ENCODE measurements at places on chromosomes 4 and X.

GRCh38 chr4:163568843-163569242, 74.4 kb downstream of the TMA16 start:
- no peak for DNase-seq

GRCh38 chrX:107562482-107562881, 65.8 kb upstream of the PRPS1 start:
- no peak for DNase-seq

DNA sequence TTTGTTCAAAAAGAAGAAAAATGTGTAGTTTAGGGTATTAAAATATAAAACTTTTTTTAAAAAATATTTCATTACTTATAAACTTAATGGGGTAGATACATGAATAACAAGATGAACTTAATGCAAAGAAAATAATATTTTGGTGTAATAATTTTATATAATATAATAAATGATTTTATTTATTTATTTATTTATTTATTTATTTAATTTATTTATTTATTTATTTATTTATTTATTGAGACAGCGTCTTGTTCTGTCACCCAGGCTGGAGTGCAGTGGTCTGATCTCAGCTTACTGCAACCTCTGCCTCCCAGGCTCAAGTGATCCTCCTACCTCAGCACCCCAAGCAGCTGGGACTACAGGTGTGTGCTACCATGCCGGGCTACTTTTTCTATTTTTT, 20.8 kb upstream of the TEX13C start:
- no peak for DNase-seq

- DNase-seq: no peak
These were observed 585.8 kb upstream of the FAT1 start for GRCh38 chr4:187309456-187309855.

DNA sequence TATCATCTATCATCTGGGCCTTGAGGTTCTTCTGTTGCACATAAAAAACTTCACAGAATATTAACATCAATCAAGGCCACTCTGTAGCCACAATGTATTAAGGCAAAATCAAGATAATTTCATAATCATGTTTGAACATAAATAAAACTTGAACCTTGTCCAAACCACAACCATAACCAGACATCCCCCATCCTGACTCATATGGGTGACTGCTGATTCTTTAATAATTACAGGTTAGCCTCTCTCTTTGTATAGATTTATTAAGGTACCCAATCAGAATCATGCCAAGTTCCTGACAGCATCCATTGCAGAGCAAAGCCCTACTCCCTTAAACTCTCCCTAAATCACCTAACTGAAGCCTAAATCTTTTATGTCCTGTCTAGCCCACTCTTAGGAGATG, 16.7 kb upstream of the AREG start:
- DNase-seq: no peak

- DNase-seq: no peak
These were observed 217.4 kb downstream of the GPAT3 start for GRCh38 chr4:83753260-83753659.

GRCh38 chr4:55348466-55348865, 2.4 kb downstream of the SRD5A3 start:
- no peak for DNase-seq

- no peak for DNase-seq
These were observed 42.9 kb downstream of the SCD5 start for GRCh38 chr4:82755650-82756049.

- no peak for DNase-seq
These were observed 110.0 kb upstream of the EDNRA start for GRCh38 chr4:147370881-147371280.

GRCh38 chrX:120419463-120419862, 49.6 kb downstream of the LAMP2 start:
- no peak for DNase-seq

GRCh38 chr4:113316879-113317278, 267.4 kb downstream of the ANK2 start:
- DNase-seq: no peak

DNA sequence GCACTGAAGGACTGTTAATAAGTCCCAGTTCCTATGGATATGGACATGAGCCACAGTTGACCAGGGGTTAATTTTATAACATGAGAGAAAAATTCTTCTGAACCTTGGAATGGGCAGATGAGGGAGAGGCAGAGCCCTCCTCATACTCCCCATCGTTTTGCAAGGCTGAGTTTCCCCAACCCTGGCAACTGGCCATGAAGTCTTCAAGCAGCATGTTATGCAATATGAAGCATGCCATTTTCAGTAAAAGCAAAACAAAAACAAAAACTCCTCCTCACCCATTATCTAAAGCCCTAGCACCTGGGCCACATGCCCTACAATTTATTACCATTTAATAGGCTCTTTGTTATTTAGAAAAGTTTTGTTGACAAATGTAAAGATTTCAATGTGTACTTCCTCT, 64.5 kb downstream of the GPC4 start:
- no peak for DNase-seq

DNA sequence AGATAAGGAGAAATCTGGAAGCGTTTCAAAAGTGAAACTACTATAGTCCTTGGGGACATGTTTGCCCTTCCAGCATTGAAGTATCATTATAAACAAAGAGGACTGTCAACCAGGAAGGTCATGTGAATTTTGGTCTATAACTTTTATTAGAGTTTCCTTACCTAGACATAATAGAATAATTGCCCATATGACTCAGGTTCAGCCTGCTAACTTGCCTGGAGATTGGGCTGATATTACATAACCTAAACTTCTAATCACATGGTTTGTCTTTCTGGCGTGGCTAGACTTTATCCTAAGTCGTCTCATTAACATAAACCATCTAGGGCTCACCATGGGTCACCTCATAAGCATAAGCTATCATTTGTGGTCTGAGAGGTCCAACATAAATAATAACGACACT, 775.9 kb downstream of the CENPC start:
- DNase-seq: no peak

- DNase-seq: no peak
These were observed 90.0 kb upstream of the GRPR start for GRCh38 chrX:16033331-16033730.

- no peak for DNase-seq
These were observed 46.6 kb upstream of the DHX15 start for GRCh38 chr4:24630937-24631336.

GRCh38 chrX:155333544-155334100, 792 bp downstream of the CLIC2 start:
- no peak for DNase-seq

DNA sequence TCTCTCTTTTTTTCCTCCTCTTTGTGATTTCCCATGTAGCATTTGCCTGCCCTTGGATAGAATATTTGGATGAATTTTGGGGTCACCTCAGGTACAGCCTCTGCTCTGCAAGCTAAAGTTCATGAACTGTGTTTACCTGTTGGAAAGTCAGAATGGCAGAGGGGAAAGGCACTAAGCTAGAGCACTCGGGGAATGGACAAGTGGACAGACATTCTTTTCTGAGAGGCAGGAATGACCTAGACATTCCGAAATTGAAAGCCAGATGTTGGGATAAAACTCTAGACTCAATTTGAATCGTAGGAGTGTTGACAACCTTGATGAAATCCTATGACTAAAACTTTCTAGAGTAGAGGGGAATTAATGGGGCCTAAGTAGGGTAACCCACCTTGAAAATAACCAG, 56.1 kb downstream of the LUZP4 start:
- DNase-seq: no peak

DNA sequence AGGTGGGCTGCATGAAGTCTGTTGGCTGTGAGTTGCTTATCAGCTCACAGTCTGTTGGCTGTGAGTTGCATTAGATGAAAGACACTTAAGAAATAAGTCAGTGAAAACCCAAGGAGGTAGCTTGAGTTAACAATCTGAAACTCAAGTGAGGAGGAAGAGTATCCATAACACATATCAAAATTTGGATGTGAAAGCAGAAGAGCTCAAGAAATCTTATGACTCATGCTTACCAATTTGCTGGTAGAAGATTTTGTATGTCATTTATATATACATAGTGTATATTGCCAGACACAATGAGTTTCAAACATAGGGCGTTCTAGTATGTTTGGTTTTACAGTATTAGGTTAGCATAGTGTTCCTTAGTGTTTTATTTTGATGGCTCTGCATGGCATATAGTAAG, 107.4 kb downstream of the DDIT4L start:
- DNase-seq: no peak

DNA sequence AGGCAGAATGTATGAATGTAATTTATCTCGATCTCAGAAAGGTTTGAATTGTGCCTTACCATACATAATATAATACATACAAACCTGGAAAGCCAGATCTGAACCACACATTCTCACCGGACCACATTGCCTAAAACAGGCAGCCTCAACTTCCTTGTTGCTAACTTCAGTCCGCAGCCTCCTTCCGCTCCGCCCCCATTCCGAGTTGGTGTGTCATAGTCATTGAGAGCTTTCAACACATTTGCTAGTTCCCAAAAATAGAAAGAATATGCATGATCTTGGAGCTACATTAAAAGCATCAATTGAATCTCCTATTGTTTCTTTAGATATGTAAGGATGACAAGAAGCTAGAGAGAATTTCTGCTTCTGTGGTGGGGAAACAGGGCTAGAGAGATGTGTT, 127.2 kb downstream of the ARHGEF9 start:
- DNase-seq: no peak

DNA sequence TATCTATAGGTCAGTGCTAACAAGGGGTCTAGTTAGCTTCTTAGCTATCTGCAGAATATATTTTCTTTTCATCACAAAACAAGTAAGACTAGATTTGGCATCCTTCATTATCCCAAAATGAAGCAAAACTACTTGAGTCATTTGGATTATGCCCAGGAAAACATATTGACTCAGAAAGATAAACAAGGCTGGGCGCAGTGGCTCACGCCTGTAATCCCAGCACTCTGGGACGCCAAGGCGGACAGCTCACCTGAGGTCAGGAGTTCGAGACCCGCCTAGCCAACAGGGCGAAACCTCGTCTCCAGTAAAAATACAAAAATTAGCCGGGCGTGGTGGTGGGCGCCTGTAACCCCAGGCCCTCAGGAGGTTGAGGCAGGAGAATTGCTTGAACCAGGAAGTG, 18.0 kb upstream of the MND1 start:
- DNase-seq: no peak

- no peak for DNase-seq
These were observed 17.5 kb downstream of the CXCL13 start for GRCh38 chr4:77623091-77623490.

DNA sequence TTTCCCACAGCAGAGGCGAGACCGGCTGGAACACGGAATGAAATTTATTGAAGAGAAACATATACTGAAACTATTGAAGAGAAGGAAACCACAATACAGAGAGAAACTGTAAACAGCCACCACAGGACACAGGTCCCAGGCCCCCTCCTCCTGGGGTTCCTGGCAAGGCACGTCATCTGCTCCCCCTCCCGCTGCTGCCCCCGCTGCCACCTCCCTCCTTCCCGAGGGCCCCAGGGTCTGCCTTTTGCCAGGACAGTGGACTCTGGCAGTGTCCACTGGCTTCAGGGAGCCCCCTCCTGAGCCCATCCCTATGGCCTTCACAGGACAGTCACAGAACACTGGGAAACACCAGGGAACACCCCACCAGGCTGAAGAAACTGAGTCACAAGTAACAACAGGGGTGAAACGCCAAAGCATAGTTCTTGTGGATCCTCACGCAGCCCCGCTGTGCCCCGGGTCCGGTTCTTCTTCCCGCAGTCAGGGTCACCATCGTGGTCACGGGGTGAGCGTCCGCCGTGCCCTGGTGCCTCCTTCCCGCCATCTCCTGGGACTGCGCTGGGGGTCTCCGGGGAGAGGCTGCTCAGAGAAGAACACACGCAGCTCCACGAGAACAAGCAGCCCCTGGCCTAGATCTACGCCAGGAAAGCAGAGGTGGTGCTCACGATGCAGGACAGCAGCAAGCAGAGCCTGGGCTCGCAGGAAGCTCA, 5.4 kb downstream of the PNMA6E start:
- no peak for DNase-seq

DNA sequence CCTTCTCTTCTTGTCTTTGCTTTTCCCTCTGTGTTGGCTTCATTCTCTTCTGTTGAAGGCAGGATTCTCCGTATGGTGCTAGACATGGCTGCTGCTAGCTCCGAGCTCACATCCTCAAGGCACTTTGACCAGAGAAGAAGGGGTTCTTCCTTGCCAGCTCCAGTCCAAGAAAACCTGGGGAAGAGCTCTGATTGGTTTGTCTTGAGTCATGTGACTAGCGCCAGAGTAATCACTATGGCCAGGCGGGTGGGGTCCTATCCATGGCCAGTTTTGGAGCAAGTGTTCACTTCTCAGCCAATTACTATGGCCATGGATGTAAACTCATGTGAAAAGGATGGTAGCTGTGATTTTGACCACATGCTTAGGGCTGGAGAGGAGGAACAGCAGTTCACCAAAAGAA, 74.2 kb downstream of the CT47B1 start:
- DNase-seq: no peak

GRCh38 chr4:121227341-121227792, 63.2 kb upstream of the TNIP3 start:
- DNase-seq: no peak

DNA sequence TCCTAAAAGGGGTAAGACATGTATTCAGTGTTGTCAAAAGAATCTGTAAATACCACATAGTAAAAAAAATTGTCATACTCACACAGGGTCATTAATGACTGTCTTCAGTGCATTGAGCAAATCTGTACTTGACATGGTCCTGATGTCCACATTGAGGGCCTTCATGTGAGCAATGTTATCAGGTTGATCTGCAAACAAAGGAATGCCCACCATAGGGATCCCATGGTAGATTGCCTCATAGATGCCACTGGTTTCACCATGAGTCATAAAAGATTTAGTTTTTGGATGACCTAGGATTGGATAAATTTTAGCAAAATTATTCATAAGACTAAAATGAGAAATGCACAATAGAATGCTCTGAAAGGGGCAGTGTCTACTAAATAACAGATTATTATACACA, 38.1 kb upstream of the UGT2B15 start:
- no peak for DNase-seq

GRCh38 chrX:102658556-102658955, 7.3 kb downstream of the GPRASP1 start:
- no peak for DNase-seq

GRCh38 chr4:76430519-76431388, 4.3 kb upstream of the SHROOM3 start:
- peak; percentile 42 for DNase-seq

- no peak for DNase-seq
These were observed 972.5 kb downstream of the CCSER1 start for GRCh38 chr4:91099666-91100065.

GRCh38 chr4:96776920-96777527, 937.1 kb downstream of the PDHA2 start:
- DNase-seq: no peak

- no peak for DNase-seq
These were observed 36.7 kb downstream of the DIAPH2 start for GRCh38 chrX:96721354-96721753.

DNA sequence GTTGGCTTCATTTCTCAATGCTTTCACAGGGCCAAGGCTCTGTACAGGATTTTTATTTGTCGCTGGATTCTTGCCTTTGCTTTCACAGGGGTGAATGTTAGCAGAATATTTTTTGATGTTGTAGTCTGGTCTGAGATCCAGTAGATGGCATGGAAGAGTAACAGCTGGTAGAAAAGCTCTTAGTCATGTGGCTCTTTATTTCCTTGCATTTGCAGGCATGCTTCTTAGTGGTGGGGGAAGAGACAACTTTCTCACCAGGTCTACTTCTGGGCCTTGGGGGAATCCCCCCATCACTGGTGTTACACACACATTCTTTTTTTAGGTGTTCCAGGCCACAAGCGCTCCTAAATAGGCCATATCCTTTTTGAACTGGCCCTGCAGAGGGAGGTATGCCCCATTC, 58.2 kb upstream of the DKK2 start:
- DNase-seq: peak; percentile 0

GRCh38 chrX:112846187-112846586, 5.6 kb upstream of the AMOT start:
- DNase-seq: no peak

Measured in HTR-8/SVneo (cell line).